Mucosa of descending colon (tissue), 3 donors: ENCODE measurements at places on chromosomes 2 and 18. TPM values are rescaled to one million over a fixed set of nuclear protein-coding genes. Genes with fewer than 3 reads are reported as not detected.

The RAB6C gene
- total RNA-seq, result 0.35 TPM

The VIT gene
- 1.3 TPM for total RNA-seq

The ICOS gene
- 0.49 TPM for total RNA-seq

The SLC9A4 gene
- total RNA-seq, result 0.17 TPM

The CCL20 gene
- total RNA-seq, result 24.4 TPM

The RGPD3 gene
- 0.16 TPM for total RNA-seq

The FOXI3 gene
- total RNA-seq, result not detected

The ACVR1 gene
- total RNA-seq, result 14.7 TPM

The ALK gene
- total RNA-seq, result 2.4 TPM

The RAD51AP2 gene
- not detected for total RNA-seq

The VAMP8 gene
- 254 TPM for total RNA-seq

The METAP1D gene
- total RNA-seq, result 6.7 TPM

The LRATD1 gene
- total RNA-seq, result 59.5 TPM

The ARHGAP15 gene
- total RNA-seq, result 5.8 TPM

The PJVK gene
- 1.4 TPM for total RNA-seq

The RAB17 gene
- total RNA-seq, result 62.8 TPM

The KLF7 gene
- total RNA-seq, result 6.7 TPM

The SLC19A3 gene
- 4.5 TPM for total RNA-seq

The REG1A gene
- total RNA-seq, result not detected

The PGAP1 gene
- total RNA-seq, result 15.5 TPM

The NCKAP5 gene
- total RNA-seq, result 1.9 TPM

The MSTN gene
- total RNA-seq, result 0.26 TPM

The FNDC4 gene
- 1.7 TPM for total RNA-seq

The PPIG gene
- total RNA-seq, result 49.2 TPM

The AKAIN1 gene
- total RNA-seq, result not detected

The OSBPL6 gene
- total RNA-seq, result 2.7 TPM

The OSBPL1A gene
- total RNA-seq, result 77.5 TPM

The FAM124B gene
- total RNA-seq, result 1.4 TPM

The NAT8 gene
- total RNA-seq, result not detected

The LRRC30 gene
- not detected for total RNA-seq

The UPP2 gene
- not detected for total RNA-seq

The INHA gene
- total RNA-seq, result not detected

The ST6GAL2 gene
- 0.20 TPM for total RNA-seq

The SUPT7L gene
- 19.5 TPM for total RNA-seq

The TMEM163 gene
- 0.41 TPM for total RNA-seq

The CYBRD1 gene
- total RNA-seq, result 36.5 TPM

The SNORC gene
- 48.1 TPM for total RNA-seq

The CAPN13 gene
- total RNA-seq, result 61.9 TPM

The ARHGEF4 gene
- 0.94 TPM for total RNA-seq

The ALPG gene
- total RNA-seq, result 8.1 TPM

The SULT1C2 gene
- total RNA-seq, result not detected

The SCYGR1 gene
- total RNA-seq, result not detected

The ABHD1 gene
- 0.19 TPM for total RNA-seq

The LOXHD1 gene
- not detected for total RNA-seq

The LAMA3 gene
- total RNA-seq, result 49.0 TPM

The TMEFF2 gene
- total RNA-seq, result 1.0 TPM
